ENCODE measurements at places on chromosomes 5 and 9. TPM values are rescaled to one million over a fixed set of nuclear protein-coding genes. Genes with fewer than 3 reads are reported as not detected.

GRCh38 chr5:15417156-15417555 lies 82.8 kb upstream of the FBXL7 start:
- DNase-seq: no peak

DNA sequence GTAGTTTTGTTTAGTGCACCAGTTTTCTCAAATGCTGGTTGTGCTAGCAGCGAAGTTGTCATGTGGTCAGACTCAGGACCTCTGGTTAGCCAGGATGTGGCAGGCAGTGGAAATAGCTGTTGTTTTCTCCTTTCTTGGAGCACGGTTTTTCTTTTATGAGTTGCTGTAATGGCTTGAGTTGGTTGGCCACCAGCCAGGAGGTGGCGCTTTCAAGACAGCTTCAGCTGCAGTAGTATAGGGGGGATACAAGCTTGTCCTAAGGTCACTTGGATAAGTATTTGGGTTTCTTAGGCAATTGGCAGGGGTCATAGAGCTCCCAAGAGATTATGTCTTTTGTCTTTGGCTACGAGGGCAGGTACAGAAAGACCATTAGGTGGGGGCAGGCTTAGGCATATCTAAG lies 274.2 kb upstream of the TARS1 start:
- no peak for DNase-seq

DNA sequence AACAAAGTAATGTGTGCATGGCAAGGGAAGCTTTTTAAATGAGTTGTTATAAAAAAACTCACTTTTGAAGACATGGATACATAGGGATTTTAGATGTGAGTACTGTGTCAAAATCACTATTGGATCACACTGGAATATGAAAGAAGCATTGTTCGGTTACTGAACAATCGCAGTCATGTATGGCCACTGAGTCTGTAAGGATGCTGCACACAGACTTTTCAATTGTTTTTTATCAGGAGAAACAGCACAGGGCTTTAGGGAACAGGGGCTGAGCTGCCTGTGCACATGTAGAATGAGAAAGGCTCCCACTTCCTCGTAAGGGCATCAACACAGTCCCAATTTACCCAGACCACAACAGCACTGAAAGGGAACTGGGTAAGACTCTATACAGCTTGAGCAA lies 1333.9 kb upstream of the DMAC1 start:
- no peak for DNase-seq

DNA sequence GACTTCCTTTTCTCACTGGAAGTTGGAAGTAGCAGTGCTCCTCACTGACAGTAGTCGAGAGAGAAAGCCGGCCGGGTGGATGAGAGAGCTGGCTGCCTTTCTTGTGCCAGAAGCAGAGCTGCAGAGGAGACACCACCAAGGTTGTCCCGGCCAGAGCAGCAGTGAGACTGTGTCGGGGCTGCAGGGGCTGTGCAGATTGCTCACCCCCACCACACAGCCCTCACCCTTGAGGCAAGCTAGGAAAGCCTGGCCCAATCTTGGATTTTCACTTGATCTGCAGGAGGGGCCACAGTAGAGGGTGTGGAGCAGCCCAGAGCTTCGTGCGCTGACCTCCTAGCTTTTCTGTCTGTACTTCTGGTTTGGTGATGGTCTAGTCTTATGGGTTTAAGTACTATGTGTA lies 9.1 kb downstream of the OSMR start:
- no peak for DNase-seq

GRCh38 chr9:103186959-103187358 lies 191.8 kb downstream of the CYLC2 start:
- no peak for DNase-seq

GRCh38 chr9:101578378-101578777 lies 16.4 kb downstream of the PPP3R2 start:
- no peak for DNase-seq

GRCh38 chr9:99118782-99119466 lies 14.0 kb downstream of the TGFBR1 start:
- peak; percentile 77 for DNase-seq

- no peak for DNase-seq
Measured at GRCh38 chr9:117191504-117192261, 223.2 kb downstream of the ASTN2 start.

DNA sequence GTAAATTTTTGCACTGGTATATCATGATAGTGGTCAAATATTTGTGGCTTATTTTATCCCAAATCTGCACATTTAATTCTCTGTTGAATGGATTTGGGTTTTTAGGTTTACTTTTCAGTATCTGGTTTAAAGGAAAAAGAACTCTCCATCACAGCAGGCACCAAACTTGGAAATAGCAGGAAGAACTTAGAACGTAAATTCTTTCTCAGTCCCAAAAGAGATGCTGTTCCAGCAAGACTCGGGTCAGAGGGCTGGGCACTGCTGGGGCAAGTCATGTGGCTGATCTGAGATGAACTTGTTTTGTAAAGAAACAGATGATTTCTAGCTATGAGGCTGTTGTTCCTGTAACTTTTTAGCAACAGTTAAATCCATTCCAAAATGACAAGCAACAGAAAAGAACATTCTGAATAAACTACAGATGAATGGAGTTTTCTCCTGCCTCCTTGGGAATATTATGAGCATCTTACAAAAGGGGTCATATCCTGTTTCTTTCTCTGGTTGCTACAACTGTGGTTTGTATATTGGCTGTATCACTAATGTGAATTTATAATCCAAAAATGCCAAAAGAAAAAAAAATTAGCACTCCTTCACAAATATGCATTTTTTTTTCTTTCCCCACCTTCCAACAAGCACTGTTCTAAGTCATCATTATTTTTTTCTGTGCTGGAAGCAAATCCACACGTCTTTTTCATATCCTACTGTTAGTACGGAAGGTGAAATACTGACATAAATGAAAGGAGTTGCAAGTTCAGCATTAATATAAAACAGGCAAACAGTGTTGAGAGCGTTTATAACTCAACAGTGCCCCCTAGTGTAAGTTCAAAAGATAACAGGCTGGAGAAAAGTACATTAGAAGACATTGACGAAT lies 31.1 kb downstream of the OR2K2 start:
- no peak for DNase-seq

GRCh38 chr9:132543960-132544359 lies 38.4 kb upstream of the BARHL1 start:
- no peak for DNase-seq

DNA sequence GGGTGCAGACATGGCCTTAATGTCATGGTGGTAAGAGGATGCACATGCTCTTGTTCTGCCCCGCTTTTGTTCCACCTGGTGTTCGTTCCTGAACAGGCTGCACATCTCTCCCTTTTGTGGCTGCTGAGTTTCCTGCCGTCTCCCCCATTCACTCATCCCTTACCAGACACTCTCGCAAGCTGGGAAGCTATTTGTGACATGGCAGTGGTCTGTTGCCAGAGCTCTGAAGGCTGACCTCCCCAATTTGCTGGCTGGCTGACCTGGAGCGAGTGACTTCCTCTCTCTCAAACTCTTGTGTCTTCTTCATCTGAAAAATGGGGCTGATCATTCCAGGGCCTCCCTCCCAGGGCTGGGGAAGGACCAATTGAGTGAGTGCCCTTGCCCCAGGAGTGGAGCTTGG lies 35.9 kb downstream of the HRH2 start:
- DNase-seq: no peak

GRCh38 chr9:106655966-106656365 lies 207.0 kb upstream of the ZNF462 start:
- DNase-seq: no peak

GRCh38 chr5:179830818-179831468 lies 10.2 kb downstream of the SQSTM1 start:
- DNase-seq: no peak

DNA sequence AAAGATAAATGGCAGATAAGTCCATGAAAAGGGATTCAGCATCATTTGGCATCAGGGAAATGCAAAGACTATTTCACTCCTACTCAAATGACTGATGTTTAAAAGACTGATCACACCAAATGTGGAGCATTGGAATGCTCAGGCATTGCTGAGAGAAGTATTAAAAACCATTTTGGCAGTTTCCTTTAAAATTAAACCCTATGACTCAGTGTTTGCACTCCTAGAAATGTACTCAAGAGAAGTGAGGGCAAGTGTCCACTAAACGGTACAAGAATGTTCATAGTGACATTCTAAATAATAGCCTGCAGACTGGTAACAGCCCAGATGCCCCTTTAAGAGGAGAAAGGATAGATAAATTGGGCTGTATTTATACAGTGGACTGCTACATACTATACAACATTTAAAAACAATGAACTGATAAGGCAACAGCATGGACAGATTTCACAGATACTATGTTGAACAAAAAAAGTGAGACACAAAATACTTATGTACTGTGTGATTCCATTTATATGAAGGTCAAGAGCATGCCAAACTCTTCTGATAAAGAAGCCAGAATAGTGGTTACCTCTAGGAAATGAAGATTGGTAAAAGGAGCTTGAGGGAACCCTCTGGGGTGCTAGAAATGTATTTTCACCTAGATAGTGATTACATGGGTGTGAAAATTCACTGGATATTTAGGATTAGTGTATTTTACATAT lies 24.6 kb downstream of the APC start:
- DNase-seq: no peak

DNA sequence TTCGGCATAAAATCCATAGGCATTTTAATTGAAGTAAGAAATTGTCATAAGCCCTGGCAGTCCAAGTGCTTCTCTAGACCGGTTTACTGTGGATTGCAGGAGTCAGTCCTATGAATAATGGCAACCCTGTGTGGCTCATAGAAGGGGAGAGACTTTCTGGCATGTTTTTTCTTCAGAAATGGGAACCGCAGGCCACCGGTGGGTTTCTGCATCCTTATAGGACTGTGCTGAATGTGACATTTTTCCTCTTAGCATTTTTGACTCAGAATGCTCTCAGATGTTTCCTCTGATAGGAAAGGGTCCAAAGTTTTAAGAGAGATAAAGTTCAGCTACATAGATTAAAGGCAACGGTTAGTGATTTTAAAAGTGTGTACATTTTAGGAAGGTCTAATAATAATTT lies 6.3 kb downstream of the DAPK1 start:
- DNase-seq: peak; percentile 7

GRCh38 chr9:129183495-129184218 lies 5.6 kb upstream of the IER5L start:
- DNase-seq: no peak

DNA sequence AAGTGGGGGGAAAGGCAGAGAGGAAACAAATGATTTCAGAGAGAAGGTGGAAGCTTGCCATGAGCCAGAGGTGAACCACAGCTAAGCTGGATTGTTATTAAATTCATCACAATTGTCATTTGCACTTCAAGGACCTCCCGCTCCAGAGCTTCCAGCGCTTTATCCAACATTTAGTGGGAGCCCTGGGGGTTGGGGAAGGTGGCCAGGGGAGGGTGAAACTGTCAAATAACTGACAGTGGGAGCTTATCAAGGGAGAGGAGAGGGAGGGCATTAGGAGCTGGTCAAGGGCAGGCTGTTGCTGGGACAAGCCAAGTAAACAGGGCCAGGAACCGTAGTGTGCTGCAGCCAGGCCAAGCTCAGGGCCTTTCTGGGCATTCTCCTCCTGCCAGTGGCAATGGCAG lies 71.5 kb downstream of the SIL1 start:
- no peak for DNase-seq

GRCh38 chr9:18366184-18366583 lies 107.8 kb upstream of the ADAMTSL1 start:
- no peak for DNase-seq

- DNase-seq: no peak
Measured at GRCh38 chr5:33153372-33153771, 287.4 kb upstream of the TARS1 start.

DNA sequence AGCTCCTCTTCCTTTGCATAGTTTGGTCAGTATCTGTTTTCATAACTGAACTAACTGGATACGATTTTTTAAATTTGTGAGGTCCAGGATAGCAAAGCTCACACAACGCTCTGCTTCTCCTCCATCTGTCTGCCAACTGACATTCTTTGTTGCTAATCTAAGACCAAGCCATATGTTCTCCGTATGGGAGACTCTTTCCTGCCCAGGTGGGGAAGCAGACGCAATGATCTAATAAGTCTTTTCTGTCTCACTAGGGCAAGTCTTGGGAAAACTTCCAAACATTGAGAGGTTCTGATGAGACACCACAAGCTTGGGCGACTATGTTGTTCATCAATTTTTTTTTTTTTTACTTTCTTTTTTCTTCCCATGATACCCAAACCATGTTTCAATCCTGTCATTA lies 558.5 kb downstream of the EFNA5 start:
- DNase-seq: no peak

- peak; percentile 49 for DNase-seq
Measured at GRCh38 chr5:142617416-142618129, 68.3 kb downstream of the FGF1 start.

GRCh38 chr9:91348191-91348807 lies 13.4 kb downstream of the AUH start:
- no peak for DNase-seq

DNA sequence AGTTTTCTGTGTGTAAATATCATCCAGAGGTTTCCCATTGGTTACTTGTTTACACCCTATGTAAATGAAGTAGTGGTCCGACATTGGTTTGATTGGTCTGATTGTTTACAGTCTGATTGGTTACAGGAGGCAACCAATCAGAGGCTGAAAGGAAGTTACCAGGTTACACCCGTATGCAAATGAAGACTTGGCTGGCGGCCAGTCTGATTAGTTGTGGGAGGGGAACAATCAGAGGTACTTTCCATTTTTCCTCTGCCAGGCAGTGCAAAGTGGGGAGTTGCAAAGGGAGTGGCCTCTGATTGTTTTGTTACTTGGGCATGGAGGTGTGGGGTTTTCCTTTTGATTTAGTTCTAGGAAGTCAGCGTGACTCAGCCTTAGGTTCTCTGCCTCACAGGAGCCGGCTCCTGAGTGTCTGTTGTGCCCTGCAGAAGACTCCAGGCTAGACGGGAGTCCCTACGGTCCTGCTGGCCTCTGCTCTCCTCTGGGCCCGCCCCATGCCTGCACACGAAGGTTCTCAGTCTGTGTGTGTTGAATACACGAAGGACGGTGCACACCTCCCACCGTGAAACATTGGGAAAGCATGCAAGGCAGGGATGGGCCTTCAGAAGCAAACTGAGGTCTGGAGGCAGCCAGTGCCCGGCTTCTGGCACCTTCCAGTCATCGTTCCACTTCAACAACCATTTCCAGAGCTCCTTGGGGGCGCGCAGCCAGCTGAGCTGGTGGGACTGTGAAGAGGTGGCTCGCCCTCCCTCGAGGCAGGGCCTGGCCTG lies 42.9 kb downstream of the OLFM1 start:
- peak; percentile 66 for DNase-seq

GRCh38 chr5:122694884-122695283 lies 80.0 kb upstream of the SNX2 start:
- no peak for DNase-seq

The LHX3 gene
- total RNA-seq: not detected

The PLPP7 gene
- not detected for total RNA-seq

The SHOC1 gene
- total RNA-seq: not detected

The SLC36A3 gene
- total RNA-seq: not detected

The PDCD1LG2 gene
- 0.14 TPM for total RNA-seq

The SYNPO gene
- 0.22 TPM for total RNA-seq

The GFPT2 gene
- not detected for total RNA-seq

The CCL21 gene
- not detected for total RNA-seq

The IGFBPL1 gene
- total RNA-seq: not detected

The MZB1 gene
- total RNA-seq: 14.5 TPM

The FST gene
- total RNA-seq: 0.43 TPM

The SRA1 gene
- total RNA-seq: 49.5 TPM

The OR1L1 gene
- not detected for total RNA-seq

The SARDH gene
- 5.5 TPM for total RNA-seq

The NR4A3 gene
- total RNA-seq: 113 TPM

The TMEFF1 gene
- total RNA-seq: 0.68 TPM

The IFNK gene
- total RNA-seq: not detected

The PCDHA9 gene
- not detected for total RNA-seq

The OR13C2 gene
- not detected for total RNA-seq

The GABRA6 gene
- not detected for total RNA-seq

The IRX2 gene
- total RNA-seq: not detected

The OR1J2 gene
- total RNA-seq: not detected

The PCDHGA1 gene
- not detected for total RNA-seq
